ENCODE measurements at places on chromosomes 16 and 17.

DNA sequence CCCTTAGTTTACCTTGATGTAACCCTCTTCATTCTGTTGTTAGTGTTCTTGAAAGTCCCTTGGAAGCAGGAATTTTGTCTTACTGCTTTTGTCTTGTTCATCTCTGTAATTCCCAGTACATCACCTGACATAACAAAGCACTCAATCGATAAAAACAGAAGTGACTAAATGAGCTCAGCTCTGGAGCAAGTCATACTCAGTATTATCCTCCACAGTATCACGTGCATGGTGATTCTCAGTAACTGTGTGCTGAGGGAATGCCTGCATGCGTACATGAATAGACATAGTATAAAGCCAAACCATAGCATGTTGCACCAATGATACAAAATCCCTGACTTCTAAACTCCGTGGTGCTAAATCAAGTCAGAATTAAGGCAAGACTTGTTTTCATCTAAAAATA, 7.2 kb downstream of the KRT38 start:
- no peak for DNase-seq

DNA sequence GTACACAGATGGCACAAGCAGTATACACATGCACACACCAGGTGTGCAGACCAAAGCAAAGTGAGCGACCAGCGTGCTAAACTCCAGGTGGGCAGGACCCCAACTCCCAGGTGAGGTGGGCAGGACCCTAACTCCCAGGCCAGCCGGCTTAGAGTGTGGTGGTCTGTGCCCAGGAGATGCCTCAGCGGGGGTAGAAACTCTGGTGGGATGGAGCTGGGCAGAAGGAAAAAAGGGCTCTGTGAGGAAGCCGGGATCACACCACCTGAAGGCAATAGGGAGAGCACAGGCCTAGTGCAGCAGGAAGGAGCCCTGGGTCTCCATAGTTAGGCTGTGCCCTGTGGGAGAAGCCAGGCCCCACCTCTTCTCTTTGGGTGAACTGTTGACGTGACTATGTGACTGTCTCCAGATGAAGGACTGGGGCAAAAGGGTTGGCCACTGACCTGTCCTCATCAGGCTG, 1.6 kb upstream of the FOXJ1 start:
- DNase-seq, result no peak

- no peak for DNase-seq
These were observed 11.6 kb downstream of the MYBBP1A start for GRCh38 chr17:4543557-4544026.

DNA sequence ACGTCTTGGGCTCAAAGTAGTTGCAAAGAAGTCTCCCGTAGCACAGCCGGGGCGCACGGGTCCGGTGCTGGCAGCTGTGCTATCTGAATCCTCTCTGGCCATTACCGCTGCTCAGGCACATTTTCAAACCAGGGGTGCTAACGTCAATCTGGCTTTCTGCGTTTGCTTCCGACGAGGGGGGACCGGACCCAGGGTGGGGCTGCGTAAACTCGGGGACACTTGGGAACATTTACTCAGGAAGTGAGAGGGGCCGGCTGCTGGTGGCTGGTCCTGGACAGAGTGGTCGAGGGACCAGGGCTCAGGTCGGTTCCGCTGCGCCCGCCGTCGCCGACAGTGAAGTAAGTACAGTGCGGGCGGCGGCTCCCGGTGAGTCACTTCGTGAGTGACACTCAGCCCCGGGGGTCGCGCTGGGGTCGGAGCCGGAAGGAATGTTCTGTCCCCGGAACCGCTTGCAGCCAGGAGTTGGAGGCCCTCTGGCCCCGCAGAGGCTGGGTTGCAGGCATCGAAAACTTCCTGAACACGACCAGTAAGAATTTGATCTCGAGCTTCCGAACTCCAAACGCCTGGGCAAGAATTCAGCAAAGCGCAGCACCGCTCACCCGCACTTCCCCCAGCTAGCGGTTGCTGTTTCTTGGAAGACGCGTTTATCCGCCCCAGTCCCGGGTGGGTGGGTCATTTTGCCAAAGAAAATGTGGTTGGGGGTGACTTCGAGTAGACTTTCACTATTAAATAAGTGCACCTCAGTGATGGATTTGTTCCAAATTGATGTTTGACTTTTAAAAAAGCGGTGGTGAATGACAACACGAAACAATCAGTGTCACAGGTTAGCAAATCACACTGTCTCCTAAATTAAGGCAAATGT, 1.4 kb upstream of the HS3ST3B1 start:
- DNase-seq, result no peak

DNA sequence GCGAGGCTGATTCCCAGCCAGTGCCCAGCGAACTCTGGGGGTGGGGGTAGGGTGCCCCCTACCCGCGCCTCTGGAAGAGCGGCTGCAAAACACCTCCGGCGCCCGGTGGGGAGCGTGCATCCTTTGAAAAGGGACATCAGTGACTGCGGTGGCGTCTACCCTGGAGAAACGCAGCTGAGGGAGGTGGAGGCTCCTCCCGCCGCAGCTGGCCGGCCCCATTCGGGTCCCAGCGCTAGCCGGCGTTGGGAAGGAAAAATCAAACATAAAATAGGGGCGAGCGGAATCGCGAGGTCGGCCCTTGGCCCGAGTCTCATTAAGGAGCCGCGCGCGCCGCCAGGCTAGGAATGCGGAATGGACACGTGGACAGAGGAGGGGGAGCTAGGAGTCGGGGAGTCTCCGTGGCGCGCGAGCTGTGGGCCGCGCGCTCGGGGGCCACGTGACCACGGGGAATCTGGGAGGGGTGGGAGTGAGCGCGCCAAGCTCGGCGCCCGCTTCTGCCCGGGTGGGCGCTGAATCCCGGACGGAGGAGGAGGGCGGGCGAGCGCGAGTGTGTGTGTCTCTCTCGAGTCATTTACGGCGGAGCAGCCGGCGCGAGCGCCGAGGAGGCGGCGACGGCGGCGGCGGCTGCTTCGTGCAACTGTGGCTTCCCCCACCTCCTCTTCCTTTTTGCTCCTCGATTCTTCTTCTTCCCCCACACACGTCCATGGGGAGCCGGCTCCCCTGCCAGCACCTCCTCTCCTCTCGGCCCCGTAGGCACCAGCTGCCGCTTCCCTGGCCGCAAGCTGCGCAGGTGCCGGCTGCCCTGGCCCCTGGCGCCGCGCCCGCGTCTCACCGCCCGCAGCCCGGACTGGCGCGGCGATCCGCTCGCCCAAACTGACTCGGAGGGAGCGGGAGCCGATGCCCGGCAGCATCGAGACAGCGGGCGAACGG, at the start of gene TMEM132E:
TSS of gene TMEM132E (plus strand) at position 566 of the 930 bp plus-strand sequence. CDS start 1,495 bp downstream, outside the sequence.
- DNase-seq, result no peak

DNA sequence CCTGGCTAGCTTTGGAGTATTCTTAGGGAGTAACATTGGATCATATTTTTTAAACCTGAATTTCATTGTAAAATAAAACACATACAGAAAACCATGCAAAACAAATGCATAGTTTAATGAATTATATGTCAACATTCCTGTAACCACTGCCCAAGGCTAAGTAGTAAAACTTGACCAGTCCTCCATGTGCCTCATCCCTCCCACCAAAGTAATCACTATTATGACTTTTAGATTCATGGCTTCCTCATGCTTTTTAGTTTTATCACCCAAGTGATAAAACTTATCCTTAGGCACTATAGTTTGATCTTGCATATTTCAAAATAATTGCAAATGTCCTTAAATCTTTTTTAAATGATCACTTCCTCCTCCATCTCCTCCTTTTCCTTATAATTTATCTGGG, 20.4 kb downstream of the PRKCA start:
- no peak for DNase-seq

DNA sequence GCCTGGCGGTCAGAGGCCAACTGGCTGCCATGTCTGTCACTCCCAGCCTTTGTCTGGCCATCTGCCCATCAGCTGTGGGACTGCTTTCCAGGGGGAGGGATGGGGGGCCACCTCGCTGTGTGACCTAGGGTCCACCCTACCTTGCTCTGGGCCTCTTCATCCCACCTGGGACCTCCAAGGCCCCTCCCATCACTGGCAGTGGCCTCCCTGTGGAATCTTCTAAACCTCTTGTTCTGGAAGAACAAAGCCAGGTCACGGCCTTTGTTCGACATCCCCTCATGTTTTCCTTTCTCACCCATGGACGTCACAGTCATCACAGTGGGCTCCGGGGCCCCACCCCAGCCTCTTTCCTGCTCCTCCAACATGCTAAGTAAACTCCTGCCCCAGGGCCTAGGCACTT, 24.0 kb downstream of the SPNS2 start:
- no peak for DNase-seq

DNA sequence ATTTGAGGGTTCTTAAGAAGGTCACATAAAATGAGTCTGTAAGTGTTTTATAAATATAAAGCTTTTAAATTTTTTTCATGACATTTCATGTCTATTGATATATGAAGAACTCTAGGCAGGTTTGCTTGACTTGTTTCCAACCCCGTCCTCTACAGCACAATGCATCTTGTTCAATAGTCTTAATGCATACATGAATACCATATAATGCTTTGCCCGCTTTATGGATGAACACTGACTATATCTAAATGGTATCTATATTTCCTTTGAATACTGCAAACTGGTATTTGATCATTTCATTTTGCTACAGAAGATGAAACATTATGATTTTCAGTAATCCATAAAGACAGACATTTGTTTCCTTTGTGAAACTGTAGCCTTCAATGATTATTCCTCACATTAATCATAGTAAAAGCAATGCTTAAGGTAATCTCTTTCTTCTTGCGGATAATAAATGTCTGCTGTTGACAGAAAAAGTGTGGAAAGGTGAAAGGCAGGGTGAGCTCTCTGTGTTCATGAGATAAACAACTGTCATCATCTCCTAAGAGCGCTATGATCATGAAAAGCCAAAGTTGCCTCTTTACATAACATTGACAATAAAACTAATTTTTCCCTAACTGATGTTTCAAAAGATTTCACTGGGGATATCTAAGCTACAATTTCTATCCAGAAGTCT, 645.1 kb downstream of the CDH8 start:
- no peak for DNase-seq

DNA sequence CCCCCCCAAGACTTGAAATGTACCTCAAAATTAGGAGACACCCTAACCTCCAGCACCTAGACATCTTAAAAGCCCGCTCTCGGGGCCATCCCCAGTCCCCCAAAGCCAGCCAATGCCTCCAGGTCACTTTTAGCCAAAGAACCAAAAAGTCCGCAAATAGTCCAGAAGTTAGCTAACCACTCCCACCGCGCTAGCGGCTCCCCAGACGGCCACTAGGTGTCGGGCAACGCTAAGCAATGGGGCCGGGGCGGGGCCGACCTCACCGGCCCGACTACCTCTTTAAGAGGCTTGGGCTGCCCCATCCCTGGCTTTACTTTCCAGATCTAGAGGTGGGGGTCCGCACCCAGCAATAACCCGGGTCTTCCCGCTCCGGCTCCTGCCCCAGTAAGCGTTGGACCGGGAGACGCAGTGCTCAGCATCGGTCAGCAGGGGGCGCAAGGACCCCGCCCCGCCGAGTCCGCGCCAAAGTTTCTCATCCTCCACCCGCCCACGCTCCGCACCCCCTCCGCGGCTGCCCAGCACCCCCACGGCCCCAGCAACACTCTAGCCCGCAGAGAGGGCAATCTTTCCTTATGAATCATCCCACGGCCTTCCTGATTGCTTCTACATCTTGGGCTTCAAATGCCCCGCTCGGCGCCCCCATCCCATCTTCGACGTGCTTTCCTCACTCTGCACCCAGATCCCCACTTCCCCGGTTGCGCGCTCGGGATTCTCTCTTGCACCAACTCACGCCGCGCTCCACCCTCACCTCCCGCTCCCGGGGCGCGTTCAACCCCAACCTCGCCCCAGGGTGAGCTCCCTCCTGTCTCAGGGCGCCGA, 765 bp downstream of the COL1A1 start:
- DNase-seq, result no peak

- DNase-seq, result no peak
These were observed 79.3 kb upstream of the KCNJ18 start for GRCh38 chr17:21613071-21613429.

GRCh38 chr17:66968916-66969315, 4.4 kb downstream of the CACNG4 start:
- DNase-seq, result no peak

- no peak for DNase-seq
These were observed 1.8 kb upstream of the OR1E1 start for GRCh38 chr17:3400055-3400454.

GRCh38 chr17:72338847-72339790, 218.3 kb downstream of the SOX9 start:
- no peak for DNase-seq

DNA sequence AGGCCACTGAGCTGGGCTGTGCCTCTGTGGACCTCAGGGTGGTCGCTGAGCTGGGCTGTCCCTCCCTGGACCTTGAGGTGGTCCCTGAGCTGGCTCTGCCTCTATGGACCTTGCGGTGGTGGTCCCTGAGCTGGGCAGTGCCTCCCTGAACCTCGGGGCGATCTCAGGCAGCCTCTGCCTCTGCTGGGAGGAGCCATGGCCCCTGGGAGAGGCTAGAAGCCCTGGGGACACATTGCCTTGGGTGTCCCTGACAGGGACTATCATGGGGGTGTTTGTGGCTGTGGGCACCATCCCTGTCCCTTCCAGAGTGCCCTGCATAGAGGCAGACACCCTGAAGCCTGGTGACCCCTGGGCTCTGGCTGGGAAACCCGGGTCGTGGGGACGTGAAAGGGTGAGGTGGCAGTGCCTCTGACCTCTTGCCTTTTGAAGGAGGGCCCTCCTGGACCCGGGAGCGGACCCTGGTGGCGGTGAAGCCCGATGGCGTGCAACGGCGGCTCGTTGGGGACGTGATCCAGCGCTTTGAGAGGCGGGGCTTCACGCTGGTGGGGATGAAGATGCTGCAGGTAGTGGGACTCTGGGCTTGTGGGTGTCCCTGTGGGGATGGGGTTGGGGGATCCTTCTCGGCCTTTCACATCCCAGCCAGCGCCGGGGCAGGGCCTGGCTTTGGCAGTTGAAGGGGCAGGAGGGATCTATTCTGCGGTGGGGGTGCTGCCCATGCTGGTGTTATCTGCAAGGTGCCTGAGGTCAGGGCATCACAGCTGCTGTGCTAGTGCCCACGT, 1.8 kb downstream of the NME4 start:
- DNase-seq, result no peak

- no peak for DNase-seq
These were observed 14.4 kb downstream of the CACNB1 start for GRCh38 chr17:39183045-39183444.

DNA sequence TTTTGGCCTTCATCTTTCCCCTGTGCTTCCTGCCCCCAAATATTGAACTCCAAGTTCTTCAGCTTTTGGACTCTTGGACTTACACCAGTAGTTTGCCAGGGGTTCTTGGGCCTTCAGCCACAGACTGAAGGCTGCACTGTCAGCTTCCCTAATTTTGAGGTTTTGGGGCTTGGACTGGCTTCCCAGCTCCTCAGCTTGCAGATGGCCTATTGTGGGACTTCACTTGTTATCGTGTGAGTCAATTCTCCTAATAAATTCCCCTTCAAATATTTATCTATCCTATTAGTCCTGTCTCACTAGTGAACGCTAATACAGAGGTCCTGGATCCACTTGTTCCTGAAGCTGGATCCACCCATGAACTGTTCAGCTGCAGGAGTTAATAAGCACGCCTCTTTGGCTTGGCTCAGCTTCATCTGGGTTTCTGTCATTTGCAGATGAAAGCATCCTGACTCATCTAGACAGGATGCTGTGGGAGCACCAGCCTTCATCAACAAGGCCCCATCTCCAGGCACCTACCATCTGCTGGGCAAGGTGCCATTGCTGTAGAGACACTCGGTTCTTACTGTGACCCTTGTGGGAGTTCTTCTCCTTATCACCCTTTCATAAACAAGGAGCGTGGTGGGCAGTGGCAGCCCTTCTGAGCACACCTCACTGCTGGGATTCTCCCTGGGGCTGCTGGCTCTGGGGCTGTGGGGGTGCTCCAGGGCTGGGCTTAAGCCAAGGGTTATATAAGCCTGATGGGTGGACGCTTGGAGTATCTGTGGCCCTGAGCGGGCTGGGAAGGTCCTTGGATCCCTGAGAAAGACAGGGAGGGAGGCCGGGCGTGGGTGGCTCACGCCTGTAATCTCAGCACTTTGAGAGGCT, 23.1 kb downstream of the LAT start:
- no peak for DNase-seq

GRCh38 chr17:21082001-21082436, 39.2 kb upstream of the USP22 start:
- no peak for DNase-seq

Data from GF-D8 (cell line).